RPMI7951 (cell line): ENCODE measurements at places on chromosomes 2 and 18.

DNA sequence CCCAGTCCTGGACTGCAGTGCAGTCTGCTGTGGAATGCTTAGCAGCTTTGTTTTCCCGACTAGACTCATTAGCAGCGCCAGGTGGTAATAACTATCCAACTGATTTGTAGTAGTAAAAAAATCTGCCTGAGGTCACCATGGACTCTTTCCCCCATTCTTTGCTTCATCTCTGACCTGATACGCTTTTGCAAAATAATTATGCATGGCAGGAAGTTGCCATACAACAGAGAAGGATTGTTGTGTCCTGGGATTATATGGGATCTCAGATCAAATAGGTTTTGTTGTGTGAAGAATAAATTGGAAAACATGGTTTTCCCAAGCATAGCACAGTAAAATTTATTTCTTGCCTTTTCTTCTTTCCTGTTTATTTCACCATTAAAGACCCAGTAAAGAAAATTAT, 72.4 kb upstream of the ATP5MC3 start:
- DNase-seq = no peak

DNA sequence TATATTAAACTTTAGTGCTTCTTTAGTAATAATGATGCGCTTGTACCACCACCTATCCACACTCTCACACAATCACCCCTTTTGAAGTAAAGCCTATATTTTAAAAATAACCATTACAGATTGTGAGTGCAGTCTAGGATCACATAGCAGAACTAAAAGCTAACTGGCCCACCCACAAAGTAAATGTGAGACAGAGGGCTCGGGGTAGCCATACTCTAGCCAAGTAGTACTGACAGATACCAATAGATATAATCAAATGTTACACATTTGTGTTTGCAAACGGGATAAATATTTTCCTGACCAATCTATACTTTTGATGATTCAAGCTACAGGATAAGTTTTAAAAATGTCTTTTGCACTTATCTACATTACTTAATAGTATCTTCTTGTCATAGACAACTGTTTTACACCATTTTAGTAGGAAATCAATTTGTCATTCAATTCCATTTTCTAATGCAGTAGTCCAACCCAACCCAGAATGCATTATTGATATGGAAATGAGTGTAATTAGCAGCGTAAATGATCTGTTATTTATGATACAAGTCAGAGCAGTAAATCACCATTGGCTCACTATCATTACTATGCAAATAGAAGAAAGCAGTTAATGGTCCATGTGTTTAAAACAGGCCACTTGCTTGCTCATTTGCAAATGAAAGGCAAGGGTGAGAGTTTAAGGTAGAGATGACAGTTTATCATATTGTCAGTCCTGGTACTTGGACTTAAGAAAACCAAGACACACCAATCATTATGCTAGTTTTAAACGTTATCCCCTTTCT, 111.8 kb downstream of the ERBB4 start:
- no peak for DNase-seq

- peak; percentile 57 for DNase-seq
Observed at GRCh38 chr2:100197631-100198153, 55.3 kb upstream of the AFF3 start.

GRCh38 chr2:70673041-70673647, 94.9 kb downstream of the ADD2 start:
- peak; percentile 13 for DNase-seq

DNA sequence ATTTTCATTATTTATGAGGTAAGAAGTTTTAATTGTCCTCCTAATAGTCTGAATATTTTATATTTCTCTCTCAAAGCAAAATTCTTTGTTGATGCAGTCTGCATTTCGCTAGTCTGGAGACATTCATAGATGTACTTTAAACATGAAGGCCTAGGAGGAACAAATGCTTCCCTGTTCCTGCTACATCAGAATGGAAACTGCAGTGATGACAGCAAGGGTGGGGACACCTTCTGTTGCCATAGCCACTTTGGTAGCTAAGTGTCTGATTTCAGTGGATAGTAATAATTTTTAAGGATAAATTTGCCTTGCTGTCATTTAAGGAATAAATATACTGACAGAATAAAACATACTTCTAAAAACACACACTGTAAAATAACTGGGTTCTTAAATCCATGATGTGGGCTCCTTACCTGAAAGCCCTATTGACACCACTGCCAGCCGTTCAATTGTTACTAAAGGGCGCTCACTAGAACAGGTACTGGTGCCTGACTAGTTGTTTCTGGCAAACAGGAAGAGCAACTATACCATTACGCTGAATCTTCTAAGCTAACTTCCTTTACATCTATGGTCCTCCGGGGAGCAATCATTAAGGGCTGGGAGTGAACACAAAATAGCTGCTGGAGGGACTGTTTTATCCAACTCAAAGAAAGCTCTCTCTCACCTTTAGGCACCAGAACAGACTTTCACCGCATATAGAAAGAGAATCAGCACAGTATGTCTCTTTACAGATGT, 88.2 kb downstream of the TMEM131 start:
- no peak for DNase-seq

GRCh38 chr2:28606986-28607441, 111.2 kb downstream of the PLB1 start:
- DNase-seq = peak; percentile 34

GRCh38 chr18:65372904-65373303, 377.9 kb upstream of the CDH7 start:
- DNase-seq = no peak

DNA sequence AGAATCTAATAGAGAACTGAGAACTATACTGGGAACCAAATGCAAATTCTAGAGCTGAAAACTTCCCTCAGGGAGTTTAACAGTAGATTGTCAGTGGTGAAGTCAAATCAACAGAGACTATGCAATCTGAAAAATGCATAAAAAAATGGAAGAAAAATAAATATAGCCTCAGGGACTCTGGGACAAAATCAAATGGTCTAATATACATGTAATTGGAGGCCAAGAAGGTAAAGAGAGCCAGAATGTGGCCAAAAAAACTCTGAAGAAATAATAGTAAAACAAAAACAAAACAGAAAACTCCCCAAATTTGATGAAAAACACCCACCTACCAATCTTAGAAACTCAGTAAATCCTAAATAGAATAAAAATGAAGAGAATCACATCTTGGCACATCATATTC, 16.5 kb downstream of the DNAJC27 start:
- DNase-seq = no peak

GRCh38 chr2:37326285-37326684, 1.7 kb upstream of the PRKD3 start:
- DNase-seq = peak; percentile 92

GRCh38 chr2:26086779-26087178, 52.9 kb downstream of the RAB10 start:
- DNase-seq = no peak

DNA sequence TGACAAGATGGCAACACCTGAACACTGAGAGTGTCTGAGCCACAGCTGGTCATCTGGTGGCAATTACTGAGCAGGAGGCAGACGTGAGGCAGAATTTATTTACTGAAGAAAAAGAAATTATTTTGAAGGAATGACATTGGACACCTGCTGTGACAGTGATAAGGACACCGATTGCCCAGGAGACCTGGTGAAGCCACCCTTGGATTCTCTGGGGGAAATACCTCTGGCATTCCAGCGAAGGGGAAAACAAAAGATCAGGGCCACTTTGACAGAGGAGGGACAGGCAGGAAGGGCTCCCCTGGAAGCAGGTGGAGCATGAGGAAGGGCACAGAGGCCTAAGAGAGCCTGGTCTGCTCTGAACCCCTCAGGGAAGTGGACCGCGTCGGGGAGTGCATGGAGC, 85.4 kb upstream of the ALPP start:
- DNase-seq = no peak

GRCh38 chr2:30230497-30231211, 680 bp upstream of the LBH start:
- DNase-seq = no peak

DNA sequence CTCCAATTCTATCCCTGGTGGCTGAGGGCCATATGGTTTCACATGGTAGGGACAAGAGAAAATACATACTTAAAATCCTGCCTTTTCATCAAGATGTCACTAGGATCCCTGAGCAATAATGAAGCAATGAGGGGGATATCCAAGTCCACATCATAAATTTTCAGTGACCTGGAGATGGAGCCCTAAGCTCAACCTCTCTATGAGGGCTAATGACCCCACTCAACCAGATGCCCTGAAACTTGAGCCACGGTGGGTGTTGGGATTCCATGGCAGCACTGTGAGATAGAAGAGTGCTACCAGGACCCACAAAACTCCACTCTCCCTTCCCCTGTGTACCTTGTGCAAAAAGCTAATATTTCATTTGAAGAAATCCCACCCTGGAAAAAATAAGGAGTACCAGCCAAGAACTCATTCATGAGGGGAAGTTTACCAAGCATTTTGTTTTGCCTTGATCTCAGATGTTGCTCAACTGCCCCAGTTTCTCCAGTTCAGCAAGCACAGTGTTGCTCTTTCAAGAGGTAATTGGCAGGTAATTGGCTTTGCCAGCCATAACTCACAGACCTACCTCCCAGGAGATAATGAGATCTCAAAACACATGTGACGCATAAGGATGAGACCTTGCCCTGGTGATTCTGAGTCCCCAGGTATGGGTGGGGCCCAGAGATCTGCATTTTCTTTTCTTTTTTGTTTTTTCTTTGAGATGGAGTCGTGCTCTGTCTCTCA, 51.0 kb upstream of the TTC39C start:
- DNase-seq = peak; percentile 11

DNA sequence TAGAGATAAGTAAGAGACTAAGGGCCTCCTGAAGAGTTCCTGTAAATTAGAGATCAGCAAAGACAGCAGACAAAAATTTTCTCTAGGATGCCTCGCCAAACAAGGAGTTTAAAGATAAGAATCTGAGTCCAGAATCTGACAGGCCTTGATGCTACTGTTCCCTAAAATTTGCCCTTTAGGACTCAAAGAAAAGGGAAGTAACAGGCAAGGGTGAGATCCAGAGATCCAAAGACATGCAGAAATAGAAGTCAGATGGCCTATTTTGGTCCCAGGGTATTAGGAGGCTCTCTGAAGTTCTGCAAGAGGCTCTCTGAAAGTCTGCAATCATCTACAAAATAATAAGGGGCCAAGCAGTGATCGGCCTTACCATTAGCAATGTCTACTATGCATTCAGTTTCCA, 33.0 kb downstream of the GALNT5 start:
- DNase-seq = no peak

DNA sequence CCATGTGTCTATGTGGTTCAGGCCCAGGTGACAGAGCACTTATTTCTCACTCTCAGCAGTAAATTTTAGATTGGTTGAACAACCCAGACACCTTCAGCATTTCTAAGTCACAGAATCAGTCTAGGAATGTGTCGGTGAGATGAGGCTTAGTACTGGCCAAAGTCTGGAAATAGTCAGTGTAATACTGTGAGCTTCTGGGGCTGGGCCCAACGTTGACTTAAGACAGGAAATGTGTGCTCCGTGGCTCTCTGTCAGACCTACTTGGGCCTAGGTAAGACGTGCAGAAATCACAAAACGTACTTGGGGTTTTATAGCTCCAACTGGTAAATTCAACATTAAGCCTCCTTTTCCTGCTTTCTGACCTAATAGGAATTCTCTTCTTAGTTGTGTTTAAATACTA, 160.3 kb upstream of the COL3A1 start:
- peak; percentile 3 for DNase-seq

GRCh38 chr2:75025633-75026380, 67.4 kb downstream of the POLE4 start:
- peak; percentile 18 for DNase-seq

- no peak for DNase-seq
Observed at GRCh38 chr18:37313624-37314023, 252.0 kb downstream of the CELF4 start.

DNA sequence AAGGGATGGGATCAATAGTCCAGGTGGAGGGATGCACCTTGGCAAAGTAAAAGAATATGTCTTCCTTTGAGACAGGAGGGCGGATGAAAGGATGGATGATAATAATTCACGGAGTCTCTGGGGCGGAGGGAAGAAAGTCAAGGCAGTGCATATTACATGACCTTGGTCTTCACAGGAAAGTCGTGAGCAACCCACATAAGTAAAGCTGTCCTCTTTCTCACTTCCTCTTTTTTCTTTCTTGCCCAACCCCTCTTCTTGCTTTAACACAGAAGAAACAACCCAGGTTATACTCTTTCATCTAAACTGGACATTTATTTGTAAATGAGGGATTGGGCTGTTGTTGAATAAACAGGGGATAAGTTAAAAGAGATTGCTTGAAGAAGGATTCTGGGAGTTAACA, 168.7 kb upstream of the SKOR2 start:
- DNase-seq = no peak

- DNase-seq = peak; percentile 79
Observed at GRCh38 chr2:201260302-201260800, at the start of gene CASP8. Gene CASP8, plus strand, starts transcription at chr2:201260536. Its CDS starts 5,951 bp downstream, at chr2:201266487.

DNA sequence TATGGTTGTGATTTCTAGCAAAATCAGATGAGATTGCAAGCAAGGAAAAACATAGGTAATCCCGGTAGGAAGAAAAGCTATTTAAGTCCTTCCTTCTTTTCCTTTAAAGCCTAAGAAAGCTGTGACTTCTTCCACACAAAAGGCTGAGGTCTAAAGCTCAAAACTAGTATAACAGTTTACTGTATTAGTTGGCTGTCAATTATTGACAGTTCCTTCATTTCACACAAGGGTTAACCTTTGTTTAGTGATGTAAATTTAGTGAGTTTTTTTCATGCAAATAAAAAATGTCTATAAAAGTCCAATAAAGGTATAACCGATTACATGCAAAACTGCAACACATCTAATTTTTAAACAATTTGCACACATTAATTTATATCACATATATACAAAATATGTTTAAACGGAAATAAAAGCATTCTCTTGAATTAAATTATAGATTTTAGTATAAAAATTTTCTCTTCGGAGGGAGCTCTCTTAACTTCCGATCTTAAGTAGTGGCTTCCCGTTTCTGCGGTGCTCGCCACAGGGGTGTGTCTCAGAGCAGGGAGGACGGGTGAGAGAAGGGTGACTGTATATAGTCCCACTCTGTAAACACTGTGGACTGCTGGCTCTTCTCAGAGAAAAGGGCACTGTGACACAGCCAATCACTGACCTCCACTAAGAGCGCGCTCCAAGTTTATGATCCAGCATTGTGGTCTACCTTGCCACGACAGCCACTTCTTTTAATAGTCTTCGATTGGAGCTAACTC, 33.4 kb downstream of the TTR start:
- no peak for DNase-seq

DNA sequence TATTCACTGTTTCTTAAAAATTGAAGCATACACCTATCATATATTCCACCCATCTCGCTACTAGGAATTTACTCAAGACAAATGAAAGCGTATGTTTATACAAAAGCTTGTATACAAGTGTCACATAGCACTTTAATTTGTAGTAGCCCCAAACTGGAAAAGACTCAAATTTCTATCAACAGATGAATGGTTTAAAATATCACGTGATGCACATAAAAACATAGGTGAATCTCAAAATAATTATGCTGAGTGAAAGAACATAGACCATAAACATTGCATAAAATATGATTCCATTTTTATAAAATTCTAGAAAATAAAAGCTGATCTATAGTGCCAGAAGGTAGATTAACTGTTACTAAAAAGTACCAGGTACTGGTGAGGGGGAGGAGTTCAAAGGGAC, 392.9 kb upstream of the LRATD1 start:
- no peak for DNase-seq
